ENCODE measurements at places on chromosomes 2 and 18.

DNA sequence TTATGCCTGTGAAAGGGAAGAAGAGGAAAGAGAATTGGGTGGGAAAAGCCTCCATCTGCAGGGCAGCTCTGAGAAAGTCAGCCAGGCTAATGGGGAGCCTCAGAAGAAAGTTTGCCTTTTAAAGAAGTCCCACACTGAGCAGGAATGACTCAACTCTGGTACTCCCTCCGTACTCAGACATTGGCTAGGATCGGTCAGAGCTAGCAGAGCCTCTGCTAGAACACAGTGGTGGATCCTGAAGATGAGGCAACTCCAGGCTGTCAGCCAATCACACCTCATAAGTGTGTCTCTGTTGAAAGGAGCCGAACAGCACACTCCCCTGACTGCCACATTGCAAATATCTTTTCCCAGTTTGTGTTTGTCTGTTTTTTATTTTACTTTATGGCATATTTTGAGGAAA is 96.9 kb downstream of the HNRNPLL start:
- DNase-seq = no peak

- no peak for DNase-seq
Observed at GRCh38 chr2:75707901-75708300, 2.8 kb downstream of the GCFC2 start.

- DNase-seq = no peak
Observed at GRCh38 chr2:1883476-1883875, 139.2 kb upstream of the PXDN start.

GRCh38 chr18:57771193-57771592 is 31.9 kb downstream of the ATP8B1 start:
- no peak for DNase-seq

GRCh38 chr2:64457524-64457923 is 3.6 kb downstream of the LGALSL start:
- no peak for DNase-seq

- no peak for DNase-seq
Observed at GRCh38 chr18:63267975-63268721, 51.4 kb downstream of the BCL2 start.

GRCh38 chr2:152861349-152861942 is 143.0 kb downstream of the ARL6IP6 start:
- no peak for DNase-seq

DNA sequence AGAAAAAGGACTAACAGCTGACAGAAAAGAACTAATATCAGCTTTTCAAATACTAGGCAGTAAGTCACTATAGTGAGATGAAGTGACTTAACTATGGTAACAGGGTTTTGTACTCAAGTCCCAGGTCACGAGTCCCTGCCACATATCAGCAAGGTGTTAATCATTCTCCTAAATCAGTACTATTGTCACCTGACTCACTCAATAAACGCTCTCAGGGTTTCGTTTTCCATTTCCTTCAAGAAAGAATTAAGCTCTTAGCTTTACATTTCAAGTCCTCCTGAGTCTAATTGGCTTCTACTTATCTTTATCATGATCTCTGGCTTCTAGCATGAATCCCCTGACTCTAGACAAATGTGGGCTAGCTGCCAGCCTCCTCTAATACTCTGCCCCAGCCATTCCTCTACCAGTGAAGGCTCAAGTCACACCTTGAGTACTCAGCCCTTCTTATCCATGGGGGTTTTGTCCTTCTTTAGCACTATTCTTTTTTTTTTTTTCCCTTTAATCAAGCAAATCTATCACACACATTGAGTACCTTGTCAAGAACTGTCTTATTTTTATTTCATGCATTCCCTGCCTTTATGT is 20.0 kb downstream of the BUB1 start:
- no peak for DNase-seq

- no peak for DNase-seq
Observed at GRCh38 chr2:1538663-1539062, 125.4 kb downstream of the TPO start.

GRCh38 chr2:121346859-121347258 is 61.9 kb upstream of the TFCP2L1 start:
- DNase-seq = no peak

GRCh38 chr2:106885971-106886915 is at the start of gene ST6GAL2:
TSS of gene ST6GAL2 (minus strand) at chr2:106886167. CDS start at chr2:106843977, 42,190 bp downstream.
- no peak for DNase-seq

DNA sequence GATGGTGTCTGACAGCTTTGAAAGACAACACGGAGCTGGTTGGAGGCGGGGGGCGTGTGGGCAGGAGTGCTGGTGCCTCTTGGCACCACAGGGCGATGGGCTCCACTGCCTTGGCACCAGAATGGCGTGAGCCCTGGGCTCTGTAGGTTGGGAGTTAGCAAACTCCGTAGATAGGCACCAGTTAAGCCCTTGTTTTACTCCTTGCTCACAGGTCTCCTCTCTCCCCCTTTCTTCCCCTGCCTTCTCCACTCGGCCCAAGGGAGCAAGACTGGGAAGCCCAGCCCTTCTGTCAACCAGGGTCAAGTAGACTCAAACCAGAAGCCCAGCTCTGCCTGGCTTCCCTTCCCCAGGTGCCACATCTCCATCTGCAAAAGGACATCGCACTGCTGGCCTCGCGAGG is 281.7 kb upstream of the ID2 start:
- DNase-seq = no peak

DNA sequence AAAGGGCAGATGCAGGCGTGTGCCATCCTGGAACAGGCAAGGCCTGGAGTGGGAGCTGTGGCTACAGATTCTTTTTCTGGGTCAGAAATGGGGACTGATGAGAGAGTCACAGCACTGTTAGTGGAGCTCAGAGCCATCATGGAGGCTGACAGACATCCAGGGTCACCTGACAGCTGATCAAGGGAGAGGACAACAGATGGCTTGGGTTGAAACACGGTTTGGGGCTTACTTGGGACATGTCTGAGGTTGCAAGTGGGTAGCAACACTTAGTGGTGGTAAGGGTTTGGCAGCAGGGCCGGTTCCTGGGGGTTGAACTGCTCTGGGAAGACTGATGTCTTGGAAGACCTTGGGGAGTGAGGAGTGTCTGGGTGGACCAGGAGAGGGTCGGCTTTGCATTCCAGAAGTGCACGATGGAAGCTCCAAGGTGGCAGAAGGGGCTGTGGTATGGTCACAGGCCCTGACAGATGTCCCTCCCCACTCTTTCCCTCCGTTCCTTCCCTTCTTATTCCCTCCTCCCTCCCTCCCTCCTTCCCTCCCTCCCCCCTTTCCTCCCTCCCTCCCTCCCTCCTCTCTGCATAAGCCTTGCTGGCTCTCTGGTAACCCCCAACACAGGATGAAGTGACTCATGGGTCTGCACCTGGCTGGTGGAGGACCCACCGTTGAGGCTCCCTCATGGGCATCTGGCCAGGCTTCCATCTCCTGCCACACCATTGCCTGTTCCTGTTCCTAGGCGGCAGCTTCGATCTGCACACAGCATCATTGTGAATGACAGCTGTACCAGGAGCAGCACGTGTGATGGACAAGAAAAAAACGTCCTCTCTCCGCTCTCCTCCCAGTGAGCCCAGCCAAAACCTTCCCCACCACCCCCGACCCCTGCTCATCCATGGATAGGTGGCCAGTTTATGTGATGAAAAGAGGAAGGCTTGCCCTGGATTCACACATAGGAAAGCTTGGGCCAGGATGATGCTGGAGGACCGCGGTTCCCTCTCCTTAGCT is 63.8 kb upstream of the RPL31 start:
- no peak for DNase-seq

DNA sequence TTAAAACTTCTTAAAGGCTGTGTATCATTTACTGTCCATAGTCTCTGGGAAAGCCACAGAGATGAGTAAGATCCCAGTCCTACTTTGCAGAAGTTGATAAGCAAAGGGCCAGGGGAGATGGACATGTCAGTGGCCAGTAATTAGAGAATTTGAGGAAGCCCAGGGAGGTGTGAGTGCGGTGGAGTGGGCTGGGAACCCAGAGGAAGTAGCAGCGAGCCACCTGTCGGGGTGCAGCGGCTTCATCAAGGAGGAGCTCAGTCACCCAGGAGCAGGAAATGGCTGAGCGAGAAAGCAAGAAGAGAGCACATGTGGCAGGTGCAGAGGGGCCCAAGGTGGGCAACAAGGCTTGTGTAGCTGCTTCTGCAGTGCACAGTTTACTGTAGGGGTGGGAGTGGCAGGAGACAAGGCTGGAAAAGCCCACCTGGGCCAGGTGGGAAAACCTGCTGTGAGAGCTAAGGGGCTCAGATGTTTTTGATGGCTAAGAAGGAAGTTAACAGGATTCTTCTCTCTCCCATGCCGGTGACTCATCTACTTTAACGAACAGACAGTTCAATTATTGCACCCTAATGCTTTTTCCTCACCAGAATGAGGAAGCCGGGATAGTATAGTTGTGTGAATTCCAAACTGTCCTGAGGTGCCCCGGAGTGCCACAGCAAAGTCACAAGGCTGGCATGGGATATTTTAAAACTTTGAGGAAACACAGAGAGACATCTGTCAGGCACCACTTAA is 34.8 kb upstream of the MGAT5 start:
- DNase-seq = no peak

DNA sequence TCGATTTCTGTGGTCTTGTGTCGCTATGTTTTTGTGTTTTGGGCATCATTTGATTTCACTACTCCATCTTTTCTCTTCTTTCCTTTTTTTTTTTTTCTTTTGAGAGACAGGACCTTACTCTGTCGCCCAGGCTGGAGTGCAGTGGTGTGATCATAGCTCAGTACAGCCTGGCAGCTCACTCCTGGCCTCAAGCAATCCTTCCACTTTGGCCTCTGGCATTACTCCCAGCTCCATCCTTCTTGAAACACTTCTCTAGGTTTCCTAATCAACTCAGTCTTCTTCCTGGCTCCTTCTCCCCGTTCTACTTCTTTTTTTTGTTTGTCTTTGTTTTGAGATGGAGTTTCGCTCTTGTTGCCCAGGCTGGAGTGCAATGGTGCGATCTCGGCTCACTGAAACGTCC is 26.5 kb downstream of the TCF23 start:
- DNase-seq = no peak

DNA sequence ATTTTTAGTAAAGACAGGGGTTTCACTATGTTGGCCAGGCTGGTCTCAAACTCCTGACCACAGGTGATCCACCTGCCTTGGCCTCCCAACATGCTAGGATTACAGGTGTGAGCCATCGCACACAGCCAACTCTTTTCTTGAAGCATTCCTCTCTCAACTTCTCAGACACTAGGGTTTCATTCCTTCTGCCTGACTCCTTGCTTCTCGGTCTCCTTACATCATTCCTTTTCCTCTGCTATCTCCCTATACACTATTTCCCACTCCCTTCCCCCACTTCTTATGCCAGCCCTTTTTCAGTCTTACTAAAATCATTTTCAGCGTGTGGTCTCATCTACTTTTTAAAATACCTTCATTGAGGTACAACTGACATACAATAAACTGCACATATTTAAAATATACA is 6.1 kb downstream of the SOS1 start:
- no peak for DNase-seq

- no peak for DNase-seq
Observed at GRCh38 chr2:1192121-1192520, 221.1 kb upstream of the TPO start.

DNA sequence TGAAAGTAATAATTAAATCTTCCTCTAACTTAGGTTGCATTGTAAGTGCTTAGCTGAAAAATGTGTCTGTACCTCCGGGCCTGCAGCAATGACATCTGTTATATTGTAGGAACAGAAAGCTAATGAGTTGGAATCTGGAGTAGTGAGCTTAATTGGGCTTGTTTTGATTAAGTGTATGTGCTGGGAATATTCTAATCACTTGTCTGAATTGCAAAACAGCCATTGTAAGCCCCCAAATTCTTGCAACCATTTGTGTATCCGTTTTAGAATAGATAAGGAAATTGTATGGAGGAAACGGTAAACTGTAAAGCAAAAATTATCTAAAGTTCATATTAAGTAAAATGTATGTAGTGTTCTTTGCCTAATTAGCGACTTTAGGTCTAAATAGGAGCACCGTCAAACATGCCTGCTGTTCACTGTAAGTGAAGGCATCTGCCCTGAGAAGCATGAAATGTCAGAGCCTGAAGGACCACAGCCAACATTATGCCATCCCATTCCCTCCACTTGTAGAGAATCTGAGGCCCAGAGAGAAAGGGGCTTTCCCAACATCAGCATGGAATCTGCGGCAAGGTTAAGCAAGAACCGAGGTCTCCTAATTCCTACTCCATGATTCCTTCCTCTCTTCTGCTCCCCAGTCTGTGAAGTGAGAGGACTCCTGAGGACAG is 466.4 kb downstream of the TDRD15 start:
- no peak for DNase-seq

DNA sequence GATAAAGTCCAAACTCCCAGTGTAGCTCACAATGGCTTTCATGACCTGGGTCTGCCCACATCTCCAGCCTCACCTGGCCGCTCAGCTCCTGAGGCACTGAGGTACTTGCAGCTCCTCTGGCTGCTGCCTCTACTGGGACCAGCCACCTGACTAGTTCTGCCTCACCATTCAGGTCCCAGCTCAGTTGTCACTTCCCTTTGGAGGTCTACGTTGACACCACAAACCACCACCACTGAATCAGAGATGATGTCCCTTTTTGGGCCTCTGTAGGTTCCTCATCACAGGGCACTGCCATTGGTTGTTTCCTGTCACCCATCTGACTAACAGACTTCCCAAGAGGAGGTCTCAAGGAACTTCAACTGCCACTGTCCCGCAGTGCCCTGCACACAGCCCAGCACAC is 21.2 kb downstream of the SPP2 start:
- no peak for DNase-seq

GRCh38 chr18:51236225-51236624 is 38.7 kb upstream of the MEX3C start:
- no peak for DNase-seq

DNA sequence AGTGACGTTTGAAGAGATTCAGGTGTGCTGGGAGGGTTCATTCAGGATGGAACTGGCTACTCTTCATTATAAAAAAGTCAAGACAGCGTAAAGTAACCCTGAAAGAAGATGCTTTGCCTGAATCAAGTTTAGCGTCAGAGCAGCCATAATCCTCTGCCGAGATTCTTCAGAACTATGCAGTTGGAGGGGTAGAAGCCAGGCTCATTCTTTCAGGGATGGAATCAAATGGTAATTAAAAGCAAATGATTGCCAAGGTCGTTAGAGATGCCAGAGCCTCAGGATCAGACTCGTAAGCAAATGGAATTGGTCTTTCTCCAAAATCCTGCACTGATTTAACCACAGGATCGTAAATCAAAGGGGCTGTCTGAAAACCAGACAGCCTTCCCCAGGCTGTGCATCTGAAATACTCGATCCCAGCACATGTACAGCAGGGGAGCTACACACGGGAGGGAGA is 21.9 kb downstream of the APCDD1 start:
- no peak for DNase-seq

DNA sequence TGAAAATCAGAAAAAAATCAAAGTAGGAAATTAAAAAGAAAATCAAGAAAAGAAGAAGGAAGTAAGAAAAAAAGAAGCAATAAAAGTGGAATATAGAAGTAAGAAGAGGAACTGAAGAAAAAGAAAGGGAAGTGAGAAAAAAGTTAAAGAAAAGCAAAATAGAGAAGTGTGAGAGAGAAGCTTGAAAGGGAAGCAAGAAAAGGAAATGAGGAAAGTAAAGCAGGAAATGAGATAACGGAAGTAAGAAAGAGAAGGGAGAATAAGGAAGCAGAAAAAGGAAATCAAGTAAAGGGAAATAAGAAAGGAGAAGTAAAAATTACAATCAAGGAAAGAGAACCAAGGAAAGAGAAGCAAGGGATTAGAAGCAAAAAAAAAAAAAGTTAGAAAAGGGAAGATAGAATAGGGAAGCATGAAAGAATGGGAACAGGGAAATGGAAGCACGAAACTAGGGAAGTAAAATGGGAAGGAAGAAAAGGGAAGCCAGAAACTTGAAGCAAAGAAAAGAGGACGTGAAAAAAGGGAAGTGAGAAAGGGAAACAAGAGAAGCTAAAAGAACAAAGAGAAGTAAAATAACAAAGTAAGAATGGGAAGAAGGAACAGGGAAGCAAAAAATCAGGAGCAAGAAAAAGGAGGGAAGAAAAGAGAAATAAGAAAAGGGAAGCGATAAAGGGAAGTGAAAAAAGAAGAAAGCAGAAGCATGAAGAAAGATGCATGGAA is 243.3 kb upstream of the NCKAP5 start:
- DNase-seq = no peak
